ENCODE measurements at places on chromosomes 6 and 20. TPM values are rescaled to one million over a fixed set of nuclear protein-coding genes. Genes with fewer than 3 reads are reported as not detected.

- peak; percentile 79 for DNase-seq
Measured at GRCh38 chr6:139124887-139125672, 9.8 kb upstream of the HECA start.

- no peak for DNase-seq
Measured at GRCh38 chr20:3760655-3761348, 6.8 kb downstream of the ADISSP start.

DNA sequence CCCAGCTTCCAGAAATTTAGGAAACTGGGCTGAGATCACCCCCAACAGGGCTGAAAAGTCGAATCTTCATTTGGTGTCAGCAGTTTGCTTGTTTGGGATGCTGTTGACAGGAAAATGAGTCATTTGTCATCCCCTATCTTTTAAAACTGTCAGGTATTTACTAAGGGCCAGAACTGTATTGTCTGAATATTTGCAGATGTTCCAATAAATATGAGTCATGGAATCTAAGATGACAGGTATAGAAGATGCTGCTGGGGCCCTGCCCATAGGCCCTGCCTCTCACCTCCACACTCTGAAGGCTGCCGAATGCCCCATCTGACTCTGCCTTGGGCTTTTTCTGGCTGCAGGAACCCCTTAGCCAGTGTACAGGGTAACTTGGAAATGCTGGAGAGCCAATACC, 3.9 kb downstream of the ETV7 start:
- DNase-seq = no peak

DNA sequence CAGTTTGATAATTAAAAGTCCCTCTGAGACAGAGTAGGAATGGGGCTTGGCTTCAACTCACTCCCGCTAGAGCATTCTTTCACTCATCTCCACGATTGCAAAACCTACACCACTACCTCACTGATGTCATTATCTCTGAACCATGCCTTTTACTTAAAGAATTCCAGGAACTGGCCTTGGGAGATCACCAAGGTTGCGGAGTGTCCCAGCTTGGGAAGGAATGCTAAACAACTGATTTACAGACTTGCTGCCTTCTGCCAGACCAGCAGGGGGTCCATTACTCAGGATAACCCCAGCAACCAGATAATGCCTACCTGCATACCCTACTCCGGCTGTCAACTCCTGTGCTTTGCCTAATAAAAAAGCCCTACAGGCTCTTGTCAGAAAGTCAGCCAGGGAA, 102.2 kb upstream of the RALGAPA2 start:
- no peak for DNase-seq

GRCh38 chr6:24451581-24452388, 37.6 kb downstream of the GPLD1 start:
- no peak for DNase-seq

DNA sequence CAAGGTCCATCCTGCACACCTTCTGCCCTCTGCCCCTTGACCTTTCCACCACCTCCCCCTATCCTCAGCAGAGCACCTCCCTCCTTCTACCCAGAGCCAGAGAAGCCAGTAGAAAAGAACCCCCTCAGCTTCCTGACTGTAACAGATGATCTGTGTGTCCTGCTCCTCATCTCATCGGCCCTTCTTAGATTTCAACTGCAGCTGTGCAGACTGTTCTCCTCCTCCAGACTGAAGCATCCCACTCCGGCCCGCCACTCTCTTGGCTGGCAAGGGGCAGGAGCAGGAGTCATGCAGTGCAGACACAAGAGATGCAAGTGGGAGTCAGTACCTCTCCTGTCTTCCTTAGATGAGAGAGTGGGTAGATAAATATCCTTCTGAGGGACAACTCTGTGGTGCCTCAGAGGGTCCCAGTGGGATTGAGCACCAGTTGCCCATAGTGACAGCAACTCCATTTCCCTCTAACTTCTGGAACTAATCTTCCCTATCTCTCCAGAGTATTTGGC, 163.5 kb upstream of the MLN start:
- DNase-seq = no peak

- no peak for DNase-seq
Measured at GRCh38 chr20:1367479-1367878, 25.4 kb downstream of the FKBP1A start.

GRCh38 chr6:157236040-157236725, 87.1 kb downstream of the TMEM242 start:
- DNase-seq = no peak

- DNase-seq = no peak
Measured at GRCh38 chr6:30782425-30783014, 38.2 kb upstream of the IER3 start.

- DNase-seq = no peak
Measured at GRCh38 chr20:1178103-1178502, 6.7 kb downstream of the TMEM74B start.

GRCh38 chr6:136225496-136225895, 24.6 kb downstream of the MTFR2 start:
- no peak for DNase-seq

- no peak for DNase-seq
Measured at GRCh38 chr6:160431226-160431625, 83.0 kb downstream of the SLC22A3 start.

DNA sequence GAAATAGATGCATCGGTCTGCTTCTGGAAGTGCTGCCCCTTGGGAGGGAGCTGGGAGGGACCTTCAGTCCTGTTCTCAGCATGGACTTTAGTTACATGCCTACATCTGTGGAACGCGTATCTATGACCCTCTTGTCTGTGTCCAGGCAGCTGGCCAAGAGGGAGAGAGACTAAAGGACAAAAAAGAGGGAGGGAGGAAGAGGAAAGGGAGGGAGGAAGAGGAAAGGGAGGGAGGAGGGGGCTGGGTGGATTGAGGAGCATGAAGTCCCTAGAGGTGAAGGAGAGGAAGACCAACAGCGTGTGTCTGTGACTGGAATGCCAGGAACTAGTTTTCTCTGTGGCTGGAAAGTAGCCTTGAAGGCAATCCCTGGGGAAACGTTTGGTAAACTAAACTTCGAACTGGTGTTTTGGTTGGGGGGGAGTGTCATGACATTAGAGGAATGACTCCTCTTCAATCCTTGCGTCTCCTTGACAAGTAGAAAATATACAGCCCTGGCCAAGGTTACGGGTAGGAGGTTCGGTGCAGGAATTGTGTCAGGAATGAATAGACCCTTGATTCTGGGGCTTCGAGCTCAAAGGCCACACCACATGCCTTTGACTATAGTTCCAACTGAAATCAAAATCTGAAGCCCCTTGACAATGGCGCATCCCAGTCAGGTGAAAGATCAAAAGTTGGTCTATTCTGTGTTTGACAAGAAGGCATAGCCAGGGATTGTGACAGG, 52.0 kb upstream of the PLEKHG1 start:
- no peak for DNase-seq

DNA sequence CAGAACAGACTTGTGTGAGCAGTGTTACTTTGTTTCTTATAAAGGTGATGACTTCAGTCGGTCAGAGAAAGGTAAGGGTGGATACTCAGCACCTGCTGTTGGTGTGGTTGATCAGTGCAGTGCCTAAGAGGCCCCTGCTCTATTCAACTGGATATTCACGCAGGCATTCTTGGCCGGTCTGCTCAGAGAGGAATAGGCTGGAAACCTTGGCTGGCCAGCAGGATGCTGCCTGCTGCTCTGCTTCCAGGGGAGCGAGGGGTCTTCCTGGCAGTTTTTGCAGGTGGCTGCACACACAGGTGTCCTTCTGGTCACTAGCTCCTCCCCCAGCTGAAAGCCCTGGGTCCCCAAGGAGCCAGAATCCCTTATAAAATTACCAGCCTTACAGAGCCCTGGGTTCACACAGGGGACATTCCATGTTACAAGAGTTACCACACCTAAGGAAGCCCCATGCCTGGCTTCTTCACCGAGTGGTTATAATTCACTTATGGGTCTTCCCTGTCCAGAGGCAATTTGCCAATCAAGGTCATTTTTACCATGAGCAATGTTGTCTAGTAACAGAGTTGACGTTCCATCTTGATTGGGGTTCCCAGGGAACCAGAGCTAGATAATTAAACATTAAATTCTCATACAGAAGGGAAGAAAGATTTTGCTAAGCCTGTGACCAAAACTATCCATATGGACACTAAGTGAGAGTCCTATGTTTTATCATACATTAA, 16.4 kb downstream of the SYNJ2 start:
- DNase-seq = no peak

DNA sequence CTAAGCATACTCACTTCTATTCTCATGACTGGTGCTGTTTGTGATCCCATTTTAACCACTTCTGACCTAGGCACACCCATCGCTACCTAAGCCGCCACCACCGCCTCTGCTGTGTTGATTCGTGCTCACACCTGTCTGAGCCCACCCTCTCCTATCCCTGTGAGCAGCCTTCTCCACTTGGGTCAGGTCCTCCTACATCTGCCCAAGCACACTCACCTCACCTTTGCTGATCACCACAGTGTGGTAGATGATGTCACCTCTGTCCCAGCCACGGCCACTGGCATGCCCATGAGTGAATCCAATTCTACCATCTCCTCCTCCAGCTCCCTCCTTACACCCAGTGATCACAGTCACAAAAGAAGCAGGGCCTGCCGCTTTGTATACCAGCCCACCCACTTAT, 20.8 kb downstream of the MUC22 start:
- no peak for DNase-seq

DNA sequence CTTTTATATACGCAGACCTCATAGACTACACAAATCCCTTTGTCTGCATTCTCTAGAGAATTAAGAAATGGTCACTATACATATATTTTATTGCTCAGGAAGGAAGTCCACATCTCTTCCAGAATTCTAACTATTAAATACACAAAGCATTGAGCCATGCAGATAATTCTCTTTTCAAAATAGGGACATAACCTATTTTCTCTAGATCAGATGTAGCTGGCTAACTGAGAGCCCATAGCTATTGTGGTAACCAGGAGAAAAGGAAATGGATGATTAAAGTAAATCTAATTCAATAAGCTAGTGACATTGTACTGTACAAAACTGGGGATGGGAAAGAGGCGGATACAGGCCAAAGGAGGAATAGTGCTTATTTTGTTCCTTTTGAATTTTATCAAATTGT, 137.2 kb downstream of the BACH2 start:
- no peak for DNase-seq

- no peak for DNase-seq
Measured at GRCh38 chr6:120431841-120432240, 902.4 kb downstream of the TBC1D32 start.

- peak; percentile 87 for DNase-seq
Measured at GRCh38 chr6:158559895-158560835, at the start of gene TMEM181. Gene TMEM181, plus strand, starts transcription at chr6:158560091. Its CDS starts 134 bp downstream, at chr6:158560225.

- no peak for DNase-seq
Measured at GRCh38 chr6:10854922-10855632, 16.7 kb upstream of the MAK start.

DNA sequence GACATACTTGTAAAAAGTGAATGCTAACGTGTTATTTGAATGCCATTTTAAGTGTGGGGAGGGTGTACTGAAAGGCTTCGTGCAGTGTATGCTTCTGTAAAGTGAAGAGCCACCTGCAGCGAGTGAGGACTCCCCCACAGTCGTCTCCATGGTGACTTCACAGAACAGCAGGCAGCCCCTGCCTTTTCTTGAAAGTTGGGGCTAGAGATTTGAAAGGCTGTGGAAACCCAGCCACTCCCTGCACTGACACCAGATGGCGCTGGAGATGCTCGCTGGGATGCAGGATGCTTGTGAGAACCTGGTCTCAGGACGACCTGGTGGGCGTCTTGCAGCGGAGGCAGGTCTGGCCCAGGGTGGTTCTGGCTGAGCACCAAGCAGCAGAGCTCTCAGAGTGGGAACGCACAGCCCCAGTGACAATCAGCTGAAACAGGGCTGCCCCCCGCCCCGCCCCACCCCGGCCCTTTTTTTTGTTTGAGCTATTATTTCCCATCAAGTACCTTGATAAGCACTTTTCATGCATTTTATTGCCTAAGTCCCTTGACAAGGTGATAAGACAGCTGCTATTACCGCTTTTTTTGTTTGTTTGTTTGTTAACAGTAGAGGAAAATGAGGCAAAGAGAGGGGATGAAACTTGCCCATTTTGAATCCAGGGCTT, 150.3 kb downstream of the SYCP2 start:
- DNase-seq = peak; percentile 36

DNA sequence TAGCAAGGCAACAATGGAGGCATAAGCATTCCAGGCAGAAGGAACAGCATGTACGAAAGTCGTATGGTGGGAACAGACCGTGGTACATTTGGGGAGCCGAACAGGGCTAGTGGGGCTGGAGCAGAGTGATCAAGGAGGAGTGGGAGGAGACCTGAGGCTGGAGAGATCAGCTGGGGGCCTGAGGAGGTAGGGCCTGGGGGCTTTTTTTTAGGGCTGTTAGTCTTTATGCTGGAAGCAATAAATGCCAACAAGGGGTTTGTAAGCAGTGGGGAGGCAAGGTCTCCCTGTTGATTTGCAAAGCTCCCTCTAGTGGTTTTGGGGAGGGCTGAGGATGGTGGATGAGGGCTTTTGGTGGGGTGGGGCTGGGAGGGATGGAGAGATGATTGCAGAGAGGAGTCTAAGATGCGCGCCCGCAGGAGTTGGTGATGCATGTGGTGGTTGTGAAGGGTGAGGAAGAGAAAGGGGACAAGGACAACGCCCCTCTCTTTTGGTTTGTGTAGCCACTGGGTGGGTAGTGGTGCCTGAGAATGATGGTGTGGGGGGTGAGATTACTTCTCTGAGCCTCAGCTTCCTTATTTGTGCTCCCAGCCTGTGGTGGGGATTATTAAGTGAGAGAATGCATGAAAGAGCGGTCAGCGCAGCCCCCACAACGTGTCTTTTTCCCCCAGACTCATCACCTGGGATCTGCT, 74.1 kb upstream of the TOX2 start:
- peak; percentile 19 for DNase-seq

DNA sequence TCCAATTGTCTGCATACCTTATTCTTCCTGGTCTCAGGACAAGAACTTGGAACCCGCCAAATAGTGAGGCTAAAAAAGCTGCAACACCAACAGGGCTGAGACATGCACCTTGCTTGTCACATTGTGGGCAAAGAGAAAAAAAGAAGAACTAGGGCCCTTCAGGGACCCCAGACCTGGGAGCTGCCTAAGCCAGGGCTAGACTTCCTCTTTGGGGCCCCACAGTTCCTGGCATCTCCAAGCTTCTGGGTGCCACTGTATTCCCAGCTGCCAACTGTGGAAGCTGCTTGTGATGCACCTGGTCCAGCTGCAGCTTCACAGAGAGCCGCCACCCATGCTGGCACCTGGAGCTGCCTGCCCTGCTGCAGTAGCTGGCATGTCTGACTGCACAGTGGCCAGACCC, 370.6 kb downstream of the CD83 start:
- no peak for DNase-seq

- DNase-seq = no peak
Measured at GRCh38 chr6:17501982-17502704, 98.0 kb upstream of the FAM8A1 start.

GRCh38 chr20:39810309-39810708, 848.2 kb downstream of the DHX35 start:
- DNase-seq = no peak

GRCh38 chr6:148529010-148529409, 186.4 kb downstream of the SASH1 start:
- DNase-seq = no peak

- DNase-seq = no peak
Measured at GRCh38 chr6:161210857-161211256, 63.0 kb downstream of the AGPAT4 start.

GRCh38 chr6:36605143-36605542, 11.0 kb downstream of the SRSF3 start:
- DNase-seq = no peak

CAGE1 gene
- not detected for total RNA-seq

SPEF1 gene
- not detected for total RNA-seq

PTCHD4 gene
- total RNA-seq = not detected

LINC00237 gene
- total RNA-seq = not detected

HTR1B gene
- 0.19 TPM for total RNA-seq

GPR6 gene
- total RNA-seq = not detected

CD164 gene
- 621 TPM for total RNA-seq

NRSN1 gene
- not detected for total RNA-seq

TGM6 gene
- total RNA-seq = not detected

LTB gene
- total RNA-seq = 3.4 TPM

ANGPT4 gene
- 0.05 TPM for total RNA-seq

BMP7 gene
- 1.3 TPM for total RNA-seq

Data from colonic mucosa (tissue), 4 donors.